ENCODE measurements at places on chromosomes 12 and 14. TPM values are rescaled to one million over a fixed set of nuclear protein-coding genes. Genes with fewer than 3 reads are reported as not detected.

SMIM41 gene
- total RNA-seq, result 0.16 TPM

KRT72 gene
- total RNA-seq, result not detected

TAS2R42 gene
- not detected for total RNA-seq

VRK1 gene
- 70.4 TPM for total RNA-seq

SERPINA9 gene
- not detected for total RNA-seq

ADCY4 gene
- total RNA-seq, result 2.3 TPM

LRP6 gene
- 0.55 TPM for total RNA-seq

PLEKHA5 gene
- total RNA-seq, result 3.2 TPM
